ENCODE measurements at places on chromosomes 6 and 20.

- DNase-seq: peak; percentile 16
Measured at GRCh38 chr20:61387204-61387953, 135.3 kb downstream of the CDH4 start.

GRCh38 chr6:132458887-132459604 is 53.9 kb downstream of the STX7 start:
- no peak for DNase-seq

DNA sequence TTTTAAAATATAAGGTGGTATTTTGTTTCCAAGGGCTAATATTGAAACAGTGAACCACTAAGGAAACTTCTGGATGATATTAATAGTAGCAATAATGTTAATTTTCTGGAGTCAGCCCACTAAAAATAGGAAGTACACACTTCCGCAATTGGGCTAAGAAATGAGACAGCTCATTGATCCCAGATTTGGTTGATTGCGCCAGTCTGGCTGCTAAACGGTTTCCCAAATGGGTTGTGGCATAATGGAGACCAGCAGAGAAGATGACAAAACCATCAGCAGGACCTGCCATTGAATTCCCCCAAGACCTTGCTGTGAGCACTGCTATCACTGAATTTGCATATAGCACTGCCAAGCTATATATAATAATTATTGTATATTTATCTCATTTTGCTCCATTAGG is 71.2 kb upstream of the SGK1 start:
- no peak for DNase-seq

GRCh38 chr20:38284893-38285444 is 19.0 kb upstream of the BPI start:
- no peak for DNase-seq

GRCh38 chr20:50551288-50551687 is 41.1 kb downstream of the PTPN1 start:
- DNase-seq: no peak

- peak; percentile 33 for DNase-seq
Measured at GRCh38 chr6:166997768-166998255, 1.4 kb upstream of the CEP43 start.

DNA sequence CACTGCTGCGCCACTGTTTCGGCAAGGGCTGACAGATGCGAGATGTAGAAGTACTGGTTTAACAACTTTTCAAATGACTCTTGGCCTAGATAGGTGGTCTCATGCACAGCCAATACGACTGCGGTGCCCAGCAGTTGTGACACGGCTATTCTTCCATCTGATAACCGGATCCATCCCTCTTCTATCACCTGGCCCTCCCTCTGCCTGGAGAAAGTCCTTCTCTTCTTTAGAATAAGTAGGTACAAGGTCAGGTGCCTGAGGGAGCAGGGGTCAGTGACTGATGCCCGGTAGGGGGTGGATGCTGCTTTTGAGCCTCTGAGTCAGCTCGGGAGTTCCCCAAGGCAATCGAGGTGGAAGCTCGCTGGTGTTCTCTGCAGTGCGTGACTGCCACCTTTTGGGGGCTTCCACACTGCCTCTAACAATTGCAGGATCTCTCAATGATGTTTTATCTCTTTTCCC is 166.8 kb upstream of the GRIK2 start:
- DNase-seq: no peak

GRCh38 chr6:136761227-136761922 is 30.9 kb downstream of the MAP3K5 start:
- DNase-seq: no peak

GRCh38 chr20:62136283-62137091 is 6.7 kb downstream of the PSMA7 start:
- peak; percentile 59 for DNase-seq

GRCh38 chr20:45407783-45408645 is at the start of gene DBNDD2:
DBNDD2 (plus strand) TSS chr20:45408289; CDS start chr20:45408468, 179 bp downstream.
- DNase-seq: no peak

DNA sequence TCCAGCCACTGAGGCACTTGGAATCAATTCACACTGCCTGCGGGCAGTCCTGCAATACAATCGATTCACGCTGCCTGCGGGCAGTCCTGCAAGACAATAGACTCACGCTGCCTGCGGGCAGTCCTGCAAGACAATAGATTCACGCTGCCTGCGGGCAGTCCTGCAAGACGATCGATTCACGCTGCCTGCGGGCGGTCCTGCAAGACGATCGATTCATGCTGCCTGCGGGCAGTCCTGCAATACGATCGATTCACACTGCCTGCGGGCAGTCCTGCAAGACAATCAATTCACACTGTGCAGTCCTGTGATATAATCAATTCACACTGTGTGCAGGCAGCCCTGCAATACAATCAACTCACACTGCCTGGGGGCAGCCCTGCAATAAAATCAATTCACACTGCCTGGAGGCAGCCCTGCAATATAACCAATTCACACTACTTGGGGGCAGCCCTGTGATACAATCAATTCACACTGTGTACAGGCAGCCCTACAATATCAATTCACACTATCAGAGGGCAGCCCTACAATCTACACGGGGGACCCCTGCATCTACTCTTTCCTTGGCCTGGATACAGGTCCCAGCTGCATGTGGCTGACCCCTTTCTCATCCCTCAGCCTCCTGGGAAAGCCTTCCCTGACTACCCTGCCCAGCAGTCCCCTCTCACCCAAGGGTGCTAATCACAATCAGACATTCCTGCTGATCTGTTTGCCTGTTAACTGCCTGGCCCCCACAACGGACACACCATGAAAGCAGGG is 10.4 kb downstream of the TAF4 start:
- no peak for DNase-seq

GRCh38 chr6:26660000-26660361 is 435 bp upstream of the ZNF322 start:
- DNase-seq: no peak

DNA sequence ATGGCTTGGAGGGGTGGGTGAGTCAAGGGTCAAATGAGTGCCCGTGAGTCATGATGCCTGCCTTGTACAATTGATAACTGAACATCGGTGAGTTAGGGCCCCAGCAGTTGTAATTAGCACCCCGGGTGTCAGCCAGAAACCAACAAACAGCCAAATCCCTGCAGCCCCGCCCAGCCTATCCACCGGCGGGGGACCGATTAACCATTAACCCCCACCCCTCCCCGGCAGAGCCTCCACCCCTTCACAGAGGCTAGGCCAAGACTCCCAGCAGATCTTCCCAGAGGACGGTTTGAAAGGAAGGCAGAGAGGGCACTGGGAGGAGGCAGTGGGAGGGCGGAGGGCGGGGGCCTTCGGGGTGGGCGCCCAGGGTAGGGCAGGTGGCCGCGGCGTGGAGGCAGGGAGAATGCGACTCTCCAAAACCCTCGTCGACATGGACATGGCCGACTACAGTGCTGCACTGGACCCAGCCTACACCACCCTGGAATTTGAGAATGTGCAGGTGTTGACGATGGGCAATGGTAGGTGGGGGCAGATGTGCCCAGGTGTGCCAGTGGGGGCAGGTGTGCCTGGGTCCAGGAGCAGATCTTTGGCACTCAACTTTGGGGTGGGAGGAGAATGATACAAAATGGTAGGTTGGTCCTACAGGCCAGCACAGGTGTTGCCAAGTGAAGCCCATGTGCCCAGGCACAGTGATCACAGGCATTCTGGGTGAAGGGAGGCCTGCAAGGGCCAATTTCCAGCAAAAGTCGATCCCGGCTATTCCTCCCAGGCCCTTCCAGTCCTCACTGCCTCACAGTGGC is 45.7 kb downstream of the HNF4A start:
- no peak for DNase-seq

GRCh38 chr20:496126-496696 is 33.9 kb upstream of the TBC1D20 start:
- DNase-seq: no peak

GRCh38 chr6:10397756-10398445 is 17.0 kb downstream of the TFAP2A start:
- no peak for DNase-seq

- DNase-seq: no peak
Measured at GRCh38 chr6:22442826-22443225, 126.5 kb upstream of the HDGFL1 start.

- DNase-seq: no peak
Measured at GRCh38 chr6:108673602-108674001, 112.9 kb downstream of the FOXO3 start.

DNA sequence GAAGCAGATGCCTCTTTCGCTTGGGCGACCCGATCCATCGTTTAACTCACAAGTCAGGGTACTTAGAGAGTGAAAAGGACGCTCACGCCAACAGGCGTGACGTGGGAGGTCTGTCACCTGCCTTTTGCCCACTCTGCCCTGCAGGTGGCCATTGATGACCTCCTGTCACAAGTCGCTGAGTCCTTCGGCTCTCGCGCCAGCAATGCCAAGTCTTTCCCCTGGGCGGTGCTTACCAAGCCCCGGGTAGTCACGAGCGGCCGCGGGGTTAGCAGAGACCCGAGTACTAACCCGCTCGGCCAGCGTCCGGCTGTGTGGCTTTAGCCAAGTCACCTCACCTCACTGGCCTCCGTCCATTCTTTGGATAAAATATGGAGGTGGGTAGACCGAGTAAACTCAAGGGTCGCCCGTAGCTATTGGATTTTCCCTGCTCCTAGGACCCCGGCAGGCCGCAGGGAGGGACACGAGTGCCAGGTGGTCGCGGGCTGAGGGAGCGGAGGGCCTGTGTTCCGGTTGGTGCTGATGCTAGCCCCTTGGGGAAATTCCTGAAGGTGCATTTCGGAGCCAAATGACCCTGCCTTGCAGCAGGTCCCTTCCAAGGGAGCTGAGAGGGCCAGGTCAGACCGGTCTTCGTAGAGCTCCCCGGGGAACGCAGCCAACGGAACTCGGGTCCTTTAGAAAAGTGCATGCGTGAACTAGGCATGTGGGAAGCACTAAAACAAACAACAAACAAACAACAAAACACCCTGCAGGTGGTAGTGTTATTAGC is 668 bp downstream of the PKIB start:
- DNase-seq: peak; percentile 10

- DNase-seq: no peak
Measured at GRCh38 chr6:6614096-6614982, 25.8 kb downstream of the LY86 start.

GRCh38 chr20:51134405-51134804 is 111.5 kb upstream of the KCNG1 start:
- no peak for DNase-seq

DNA sequence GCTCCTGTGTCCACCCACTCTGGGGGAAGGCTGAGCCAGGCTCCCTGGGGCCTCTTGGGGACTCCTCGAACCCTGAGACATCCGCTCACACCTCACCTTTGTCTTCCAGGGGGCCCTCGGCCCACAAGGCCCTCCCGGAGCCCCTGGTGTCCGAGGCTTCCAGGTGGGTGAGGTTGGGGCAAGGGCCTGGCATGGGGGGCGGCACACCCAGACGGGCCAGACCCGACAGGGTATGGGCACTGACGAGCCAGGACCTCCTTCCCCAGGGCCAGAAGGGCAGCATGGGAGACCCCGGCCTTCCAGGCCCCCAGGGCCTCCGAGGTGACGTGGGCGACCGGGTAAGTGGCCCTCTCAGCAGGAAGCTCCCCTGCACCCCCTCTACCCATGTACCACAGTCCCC is 13.4 kb downstream of the COL9A3 start:
- DNase-seq: no peak

GRCh38 chr6:144601221-144601620 is 316.1 kb downstream of the UTRN start:
- no peak for DNase-seq

- DNase-seq: no peak
Measured at GRCh38 chr20:62427172-62428001, at the start of gene RBBP8NL. RBBP8NL (minus strand) TSS chr20:62427539; CDS start chr20:62419647, 7,892 bp downstream.

DNA sequence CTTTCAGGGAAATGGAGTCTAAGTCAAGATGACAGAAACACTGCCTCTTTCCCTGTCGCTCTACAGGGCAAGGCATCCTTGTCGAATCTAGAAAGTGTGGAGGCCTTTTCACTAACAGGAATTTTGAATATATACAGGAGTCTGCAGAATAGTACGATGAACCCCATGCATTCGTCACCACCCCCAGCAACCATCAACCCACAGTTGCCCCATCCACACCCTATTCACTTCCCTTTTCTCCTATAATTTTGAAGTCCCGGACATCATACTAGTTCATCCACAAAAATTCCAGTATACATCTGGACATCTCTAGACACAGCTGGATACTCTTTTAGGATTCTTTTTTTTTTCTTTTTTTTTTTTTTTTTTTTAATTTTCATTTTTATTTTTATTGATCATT is 80.7 kb upstream of the RIN2 start:
- DNase-seq: no peak

- DNase-seq: no peak
Measured at GRCh38 chr6:14092838-14093789, 24.5 kb upstream of the CD83 start.

DNA sequence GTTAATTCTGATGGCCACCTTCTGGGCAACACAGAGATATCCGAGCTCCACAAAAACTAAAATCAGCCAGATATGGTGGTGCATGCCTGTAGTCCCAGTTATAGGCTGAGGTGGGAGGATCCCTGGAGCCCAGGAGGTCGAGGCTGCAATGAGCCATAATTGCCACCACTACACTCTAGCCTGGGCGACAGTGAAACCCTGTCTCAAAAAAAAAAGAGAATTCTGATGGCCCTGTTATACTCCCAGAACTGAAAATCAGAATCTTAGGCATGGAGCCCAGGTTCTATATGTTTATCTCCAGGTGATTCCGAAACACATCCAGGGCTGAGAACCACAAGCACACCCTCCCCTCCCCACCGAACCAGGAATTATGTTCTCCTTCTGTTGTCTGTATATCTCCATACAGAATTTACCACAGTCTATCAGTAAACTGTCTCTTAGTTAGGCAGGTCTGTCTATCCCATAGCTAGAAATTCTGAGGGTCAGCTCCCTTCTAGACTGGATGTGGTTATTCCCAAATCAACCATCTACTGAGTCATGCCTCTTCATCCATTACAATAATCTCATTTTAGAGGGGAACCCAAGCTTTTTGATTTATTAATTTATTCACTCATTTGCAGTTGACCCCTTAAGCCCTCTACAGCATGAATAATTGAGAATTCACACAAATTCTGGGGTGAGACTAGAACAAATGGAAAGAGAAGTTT is 24.8 kb upstream of the CCND3 start:
- no peak for DNase-seq

GRCh38 chr20:34970846-34971560 is 15.3 kb downstream of the MYH7B start:
- DNase-seq: no peak

GRCh38 chr6:102902471-102902870 is 1509.0 kb downstream of the GRIK2 start:
- DNase-seq: no peak

- DNase-seq: no peak
Measured at GRCh38 chr20:18615020-18615650, 27.3 kb downstream of the DTD1 start.

DNA sequence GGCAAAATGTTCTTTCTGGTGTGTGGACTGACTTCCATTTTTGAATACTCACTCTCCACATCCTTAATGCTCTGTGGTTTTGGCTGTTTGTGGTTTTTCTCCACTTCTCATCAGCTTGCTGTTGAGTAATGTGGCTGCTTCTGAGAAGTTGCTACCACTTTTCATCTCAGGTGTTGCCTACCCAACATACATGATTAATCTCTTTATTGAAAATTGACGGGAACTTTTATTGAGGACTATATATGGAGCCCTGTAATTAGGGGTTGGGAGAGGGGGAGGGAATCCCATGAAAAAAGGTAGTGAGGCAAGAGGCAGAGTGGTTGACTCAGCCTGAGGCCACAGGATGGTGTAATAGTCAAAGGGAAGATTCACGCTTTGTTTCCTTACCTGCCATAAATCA is 17.6 kb downstream of the IL22RA2 start:
- peak; percentile 7 for DNase-seq

Data from stimulated activated CD4-positive, alpha-beta T cell treated with anti-CD3 and anti-CD28 coated beads, Interleukin-4, amount 100 ng/mL, for 4 hours (primary cell).